Central memory CD4-positive, alpha-beta T cell (primary cell): ENCODE measurements at places on chromosomes 4 and X.

DNA sequence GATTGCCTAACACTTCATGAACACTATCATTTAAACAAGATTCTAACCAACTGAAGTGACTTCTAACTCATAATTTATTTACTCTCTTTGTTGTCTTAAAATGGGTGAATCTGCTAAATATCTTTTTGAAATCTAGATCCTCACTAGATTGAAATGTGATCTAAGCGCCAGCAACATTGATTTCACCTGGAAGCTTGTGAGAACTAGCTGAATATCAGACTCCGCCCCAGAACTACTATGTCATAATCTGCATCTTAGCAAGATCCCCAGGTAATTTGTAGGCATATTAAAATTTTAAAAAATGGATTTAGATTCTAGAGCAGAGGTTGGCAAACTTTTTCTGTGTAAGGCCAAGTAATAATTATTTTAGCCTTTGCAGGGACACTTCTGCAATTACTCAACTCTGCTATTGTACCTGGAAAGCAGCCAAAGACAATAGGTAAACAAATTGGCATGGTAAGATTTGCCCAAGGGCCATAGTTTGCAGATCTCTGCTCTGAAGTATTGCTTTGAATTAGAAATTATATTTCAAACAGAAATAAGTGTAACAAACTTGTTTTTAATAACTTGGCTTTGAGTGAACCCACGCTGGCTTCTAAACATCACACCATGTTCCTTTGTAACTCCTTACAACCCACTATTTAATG lies 121.5 kb downstream of the REELD1 start:
- DNase-seq, result no peak

DNA sequence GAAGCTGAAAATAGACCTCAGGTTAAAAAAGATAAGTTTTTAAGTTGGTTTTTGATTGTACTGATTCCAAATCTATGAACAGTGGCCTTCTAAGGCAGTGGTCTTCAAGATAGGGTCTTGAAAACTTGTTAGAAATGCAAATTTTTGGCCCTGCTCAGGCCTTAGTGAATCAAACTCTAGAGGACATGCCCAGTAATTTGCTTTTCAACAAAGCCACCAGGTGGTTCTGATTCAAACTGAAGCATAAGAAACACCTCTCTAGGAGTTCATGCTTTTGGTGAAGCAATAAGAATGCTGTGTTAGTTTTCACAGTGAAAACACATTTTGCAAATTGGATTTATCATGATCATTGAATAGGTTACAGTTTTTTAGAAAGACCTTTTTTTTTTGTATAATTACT lies 1849.4 kb upstream of the AGA start:
- no peak for DNase-seq

- DNase-seq, result no peak
These were observed 2.1 kb upstream of the DHRSX start for GRCh38 chrX:2502668-2503519.

- DNase-seq, result no peak
These were observed 19.7 kb downstream of the FNIP2 start for GRCh38 chr4:158788516-158788915.

DNA sequence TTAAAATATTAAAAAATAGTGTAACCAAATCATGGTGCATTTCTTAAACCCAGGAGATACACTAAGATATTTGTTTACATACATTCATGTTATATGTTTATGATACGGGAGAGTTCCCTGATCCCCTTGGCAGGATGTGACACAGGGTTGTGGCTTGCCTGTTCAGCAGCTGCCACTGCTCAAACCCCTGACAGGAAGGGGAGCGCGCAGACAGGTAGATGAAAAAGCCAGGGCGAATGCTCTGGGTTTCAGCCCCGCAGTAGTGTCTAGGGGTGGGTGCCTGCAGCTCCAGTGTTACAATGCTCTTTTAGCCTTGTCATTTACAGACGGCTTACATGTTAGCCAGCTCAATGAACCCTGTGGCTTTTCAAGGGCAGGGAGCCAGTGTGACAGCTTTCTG lies 1343.8 kb upstream of the IGFBP7 start:
- no peak for DNase-seq

GRCh38 chr4:174228988-174229387 lies 54.5 kb downstream of the FBXO8 start:
- no peak for DNase-seq

DNA sequence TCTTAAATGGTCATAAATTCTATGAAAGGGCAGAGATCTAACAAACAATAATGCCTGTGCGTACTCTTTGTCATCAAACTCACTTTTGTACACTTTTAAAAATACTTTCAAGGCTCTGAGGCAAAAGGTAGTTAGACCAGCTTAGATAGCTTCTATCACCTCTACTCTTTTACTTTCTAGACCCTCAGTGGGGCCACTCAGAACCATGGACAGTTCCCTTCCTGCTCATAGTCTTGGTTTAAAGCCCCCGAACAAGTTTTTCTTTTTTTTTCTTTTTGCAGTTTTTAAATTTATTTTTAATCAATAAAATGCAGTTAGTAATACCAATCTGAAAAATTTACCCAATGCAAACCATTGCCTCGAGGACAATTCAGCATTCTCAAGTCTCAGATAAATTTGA lies 460.5 kb upstream of the CNKSR2 start:
- no peak for DNase-seq

- DNase-seq, result no peak
These were observed 62.6 kb downstream of the TRIML1 start for GRCh38 chr4:188201851-188202250.

GRCh38 chr4:159048166-159048886 lies 54.6 kb upstream of the RAPGEF2 start:
- DNase-seq, result no peak

DNA sequence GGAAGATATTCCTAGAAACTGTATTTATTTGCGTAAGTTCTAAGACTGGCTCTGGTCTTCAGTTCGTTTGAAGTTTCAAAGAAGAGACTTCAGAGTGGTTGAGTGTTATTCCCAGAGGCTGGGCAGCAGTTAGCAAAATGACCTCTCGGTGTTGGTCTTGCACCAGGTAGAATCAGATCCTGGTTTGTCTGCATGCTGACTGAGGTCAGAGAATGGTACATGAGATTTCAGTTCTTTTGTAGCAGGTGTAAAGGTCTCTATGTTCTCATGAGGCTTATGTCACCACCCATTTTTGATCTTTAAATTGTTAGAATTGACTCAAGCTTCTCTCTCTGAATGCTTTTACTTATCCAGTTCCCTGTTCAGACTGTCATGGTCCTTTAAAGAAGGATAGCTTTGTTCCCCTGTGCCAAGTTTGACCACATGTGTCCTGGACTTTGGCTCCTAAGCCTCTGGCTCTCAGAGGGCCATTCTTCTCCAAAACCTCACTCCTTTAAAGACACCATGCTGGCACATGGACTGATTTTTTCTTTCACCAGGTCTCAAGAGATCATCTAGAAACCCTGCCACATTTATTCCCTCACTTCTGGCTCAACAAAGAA lies 355.8 kb upstream of the BOD1L1 start:
- no peak for DNase-seq

DNA sequence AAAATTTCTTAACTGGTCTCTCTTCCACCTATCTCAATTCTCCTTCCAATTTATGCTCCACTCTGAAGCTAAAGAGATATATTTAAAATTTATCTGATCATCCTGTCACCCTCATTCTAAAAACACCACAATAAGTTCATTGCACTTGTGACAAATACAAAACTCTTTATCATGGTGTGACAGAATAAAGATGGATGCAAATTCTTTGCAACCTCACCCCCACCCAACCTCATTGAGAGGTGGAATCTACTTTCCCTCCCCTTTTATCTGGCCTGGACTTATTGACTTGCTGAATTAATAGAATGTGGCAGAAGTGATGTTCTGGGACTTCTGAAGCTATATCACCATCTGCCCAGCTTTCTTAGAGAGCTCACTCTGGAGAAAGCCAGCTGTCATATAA lies 46.5 kb downstream of the IDS start:
- DNase-seq, result no peak

DNA sequence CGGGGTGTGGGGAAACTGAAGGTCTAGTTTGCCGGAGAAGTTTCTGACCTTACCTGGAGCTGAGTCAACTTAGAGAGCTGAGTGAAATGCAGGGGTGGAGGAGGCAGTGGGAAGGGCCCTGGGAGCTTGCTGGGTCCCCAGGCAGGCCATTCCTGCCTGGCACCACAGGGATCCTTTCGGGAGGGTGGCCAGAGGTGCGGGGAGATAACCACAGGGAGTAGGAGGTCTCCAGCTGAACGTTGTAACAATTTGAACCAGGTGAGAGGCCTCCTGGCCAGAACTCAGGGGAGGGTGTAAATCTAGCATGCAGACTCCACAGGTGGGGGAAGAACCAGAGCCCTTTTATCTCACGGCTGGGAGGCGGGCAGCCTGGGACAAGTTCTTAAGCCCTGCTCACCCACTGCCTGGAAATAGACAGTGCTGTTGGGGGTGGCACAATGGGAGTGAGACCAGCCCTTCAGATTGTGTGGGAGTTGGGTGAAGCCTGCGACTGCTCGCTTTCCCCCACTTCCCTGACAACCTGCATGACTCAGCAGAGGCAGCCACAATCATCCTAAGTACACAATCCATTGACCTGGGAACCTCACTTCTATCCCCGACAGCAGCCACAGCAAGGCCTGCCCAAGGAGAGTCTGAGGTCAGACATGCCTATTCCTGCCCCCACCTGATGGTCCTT lies 247.4 kb downstream of the ADGRA3 start:
- no peak for DNase-seq

DNA sequence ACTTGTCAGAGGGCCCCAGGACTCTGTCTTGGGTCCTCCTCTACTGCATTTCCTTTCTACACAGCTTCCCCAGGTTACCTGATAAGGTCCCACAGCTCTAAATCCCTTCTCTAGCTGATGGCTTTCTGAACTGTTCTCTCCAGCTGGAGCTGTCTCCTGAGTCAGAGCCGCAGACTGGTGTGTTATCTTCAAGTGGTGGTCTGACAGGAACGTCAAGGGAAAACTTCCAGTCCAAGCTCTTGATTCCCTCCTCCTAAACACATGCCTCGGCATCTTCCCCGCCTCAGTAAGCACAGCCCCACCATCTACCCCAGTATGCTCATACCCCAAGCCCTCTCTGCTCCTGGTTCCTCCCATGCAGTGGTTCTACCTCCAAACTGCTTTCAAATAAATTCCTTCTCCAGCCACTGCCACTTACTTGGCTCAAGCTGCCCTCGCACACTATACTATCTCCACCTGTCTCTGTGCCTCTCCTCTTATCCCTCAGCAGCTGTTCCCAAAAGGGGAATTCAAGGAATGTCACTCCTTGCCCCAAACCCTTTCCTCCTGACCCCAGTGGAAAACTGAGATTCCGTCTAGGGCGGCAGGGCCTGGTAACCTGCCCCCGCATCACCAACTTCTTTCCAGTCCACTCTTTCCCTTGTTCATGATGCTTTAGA lies 17.2 kb upstream of the CENPU start:
- no peak for DNase-seq

- DNase-seq, result no peak
These were observed 87.6 kb downstream of the SORCS2 start for GRCh38 chr4:7279902-7280301.

- no peak for DNase-seq
These were observed 68.4 kb downstream of the NSG1 start for GRCh38 chr4:4455210-4455865.

- peak; percentile 9 for DNase-seq
These were observed 194.6 kb upstream of the RBPJ start for GRCh38 chr4:26126143-26126718.

DNA sequence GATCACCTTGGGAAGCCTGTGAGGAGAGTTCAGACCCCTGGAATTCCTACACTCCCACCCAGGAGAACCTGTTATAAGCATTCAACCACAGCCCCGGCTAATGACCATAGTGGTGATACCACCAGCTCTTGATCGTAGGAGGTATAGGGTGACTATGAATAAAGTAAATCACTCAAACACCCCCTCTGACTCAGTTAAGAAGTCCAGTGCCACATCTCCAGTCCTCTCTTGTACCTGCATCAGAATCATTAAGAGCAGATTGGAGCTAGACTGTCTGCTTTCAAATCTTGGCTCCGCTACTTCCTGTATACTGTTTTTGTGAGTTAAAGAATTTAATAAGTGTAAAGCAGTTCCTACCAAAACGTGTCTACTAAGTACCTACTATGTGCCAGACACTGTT lies 565.1 kb upstream of the DIPK2B start:
- peak; percentile 19 for DNase-seq

GRCh38 chr4:101348995-101349800 lies 1.9 kb upstream of the PPP3CA start:
- no peak for DNase-seq

DNA sequence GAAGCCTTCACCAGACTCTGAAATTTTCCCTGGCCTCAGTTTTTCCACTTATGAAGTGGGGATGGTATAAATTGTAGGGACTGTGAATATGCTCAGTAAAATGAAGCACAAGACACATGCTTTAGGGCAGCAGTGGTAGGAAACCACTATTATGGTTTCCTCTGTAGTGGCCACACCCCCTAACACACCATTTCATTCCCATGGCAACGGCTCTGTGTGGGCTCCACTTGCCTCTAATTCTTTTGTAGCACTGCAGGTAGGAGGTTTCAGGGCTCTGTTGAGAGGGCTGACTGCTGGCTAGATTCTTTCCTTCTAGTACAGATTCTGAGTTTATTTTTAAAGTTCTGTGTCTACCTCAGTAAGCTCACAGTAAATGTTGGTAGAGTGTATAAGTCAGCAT lies 3.5 kb upstream of the VMA21 start:
- DNase-seq, result peak; percentile 81

- no peak for DNase-seq
These were observed 23.4 kb upstream of the KIAA1210 start for GRCh38 chrX:119151051-119151380.

DNA sequence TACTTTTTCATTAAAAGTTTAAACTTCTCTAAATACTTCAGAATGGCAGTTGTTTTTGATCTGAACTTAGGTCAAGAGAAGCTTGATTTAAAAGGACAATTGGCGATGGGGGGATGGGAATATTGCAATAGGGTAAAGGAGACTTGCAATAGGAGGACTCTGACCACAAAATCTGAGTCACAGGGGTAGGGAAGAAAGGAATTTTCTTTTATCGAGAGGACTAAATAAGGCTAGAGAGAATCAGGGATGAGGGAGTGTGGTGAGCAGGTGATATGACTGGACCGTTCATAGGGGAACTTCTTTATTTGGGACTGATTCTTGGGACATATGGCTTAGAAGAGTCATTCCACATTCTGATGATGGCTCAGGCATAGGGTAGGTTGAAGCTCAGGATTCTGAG lies 1260.2 kb downstream of the ADGRL3 start:
- DNase-seq, result no peak

DNA sequence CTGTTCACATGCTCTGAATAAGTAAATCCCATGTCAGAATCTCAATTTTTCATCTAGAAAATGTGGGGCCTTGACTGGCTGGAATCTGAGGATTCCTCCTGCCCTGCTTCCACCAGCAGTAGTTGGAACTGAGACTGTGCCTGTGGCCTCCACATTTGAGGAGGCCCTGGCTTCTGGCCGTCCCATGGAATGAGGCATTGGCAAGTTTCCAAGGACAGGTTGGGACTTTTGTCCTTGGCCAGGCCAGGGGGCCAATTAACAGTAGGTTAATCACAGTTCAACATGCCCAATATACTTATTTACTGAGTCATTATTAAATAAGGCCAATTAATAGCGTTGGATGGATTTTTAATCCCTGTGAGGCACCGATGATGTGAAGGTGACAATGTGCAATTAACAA lies 50.2 kb upstream of the GABRE start:
- no peak for DNase-seq

GRCh38 chrX:33831211-33831610 lies 300.9 kb downstream of the FAM47A start:
- no peak for DNase-seq
